RWPE1 (cell line): ENCODE measurements at places on chromosomes 3 and 15.

- no peak for DNase-seq
Observed at GRCh38 chr15:44595656-44596510, 58.9 kb downstream of the EIF3J start.

DNA sequence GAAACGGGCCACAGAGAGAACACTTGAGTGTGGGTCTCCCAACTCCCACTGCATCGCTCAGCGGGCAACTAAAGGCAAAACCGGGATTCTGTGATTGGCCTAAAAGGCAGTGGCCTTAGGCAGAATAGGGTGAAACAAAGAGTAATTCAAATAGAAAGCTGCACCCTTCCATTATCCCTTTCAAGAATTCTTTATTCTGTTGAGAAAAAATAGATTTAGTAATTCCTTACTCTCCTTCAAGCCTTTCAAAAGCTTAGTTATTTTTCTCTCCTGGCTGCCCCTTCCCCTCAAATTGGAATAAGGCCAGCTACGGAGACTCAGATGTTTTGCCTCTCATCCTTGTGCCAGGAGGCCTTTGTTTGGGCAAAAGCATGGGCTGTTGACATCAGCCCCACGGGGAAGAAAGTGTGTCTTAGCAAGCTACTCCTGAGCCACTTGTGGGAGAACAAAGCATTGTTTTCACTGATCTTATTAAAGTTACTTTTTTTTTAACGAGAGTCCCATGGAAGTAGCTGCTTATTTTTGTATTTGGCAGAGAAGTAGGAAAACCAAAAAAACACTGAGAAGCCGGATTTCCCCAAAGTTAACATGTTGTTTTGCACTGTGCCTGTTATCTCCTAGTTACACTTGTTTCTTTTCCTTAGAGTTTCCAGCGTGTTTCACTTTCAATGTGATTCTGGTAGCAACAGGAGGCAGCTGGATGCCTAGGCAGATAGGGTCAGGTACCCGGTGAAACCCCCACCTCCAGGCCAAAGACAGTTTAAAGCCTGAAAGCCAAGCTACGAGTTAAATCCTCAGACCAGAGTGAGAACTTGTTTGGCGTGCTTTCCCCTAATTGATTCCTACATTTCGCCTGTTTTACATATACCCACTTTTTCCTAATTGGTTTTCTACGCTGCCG, 2.2 kb downstream of the ST6GAL1 start:
- DNase-seq, result no peak

GRCh38 chr15:58017869-58018268, 47.6 kb downstream of the ALDH1A2 start:
- no peak for DNase-seq

DNA sequence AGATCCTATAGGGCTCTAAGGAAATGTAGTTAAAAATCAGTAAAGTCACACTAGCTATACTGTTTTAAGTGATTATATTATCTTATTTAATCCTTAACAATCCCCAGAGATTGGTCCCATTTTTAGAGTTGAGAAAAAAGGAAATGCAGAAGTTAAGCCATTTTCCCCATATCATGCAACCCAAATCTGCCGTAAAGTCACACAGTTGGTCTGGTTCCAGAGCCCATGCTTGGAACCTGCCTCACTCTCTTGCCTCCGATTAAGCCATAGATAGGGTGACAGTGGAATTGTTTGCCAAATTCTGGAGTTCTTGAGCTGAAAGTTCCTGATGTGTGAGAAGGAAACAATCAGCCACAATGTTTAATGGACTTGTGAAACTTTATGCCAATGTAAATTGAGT, 2.3 kb upstream of the P2RY13 start:
- no peak for DNase-seq

DNA sequence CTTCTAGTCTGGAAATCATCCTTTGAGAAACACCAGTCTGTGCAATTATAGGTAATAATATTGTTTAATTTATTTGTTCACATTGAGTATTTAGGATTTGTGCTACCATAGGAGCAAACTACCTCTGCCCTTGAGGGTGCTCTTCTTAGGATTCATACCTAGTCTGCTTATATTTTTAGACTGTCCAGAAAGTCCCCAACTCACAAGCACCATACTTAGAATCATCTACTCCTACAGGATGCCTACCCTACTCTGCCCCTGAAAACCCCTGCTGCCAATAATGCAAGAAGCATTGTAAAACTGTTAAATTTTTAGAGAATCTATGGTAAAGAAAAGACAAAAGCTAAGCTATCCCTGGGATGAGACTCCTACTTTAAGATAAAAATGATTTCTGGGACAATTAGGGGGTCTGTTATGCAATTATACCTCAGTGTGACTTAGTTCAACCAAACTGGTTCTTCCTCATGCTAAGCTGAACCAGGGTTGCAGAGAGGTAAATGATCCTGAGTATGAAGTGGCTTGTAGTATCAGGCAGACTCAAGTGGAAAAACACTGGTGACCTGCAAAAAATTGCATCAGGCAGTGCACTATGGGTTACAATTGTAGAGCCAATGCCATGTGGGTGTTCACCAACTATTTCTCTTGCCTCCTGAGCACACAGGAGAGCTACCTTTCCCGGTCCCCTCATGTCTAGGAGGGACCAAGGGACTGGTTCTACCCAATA, 133.3 kb downstream of the TNIK start:
- DNase-seq, result no peak

GRCh38 chr15:84749111-84749991, 959 bp downstream of the ZNF592 start:
- peak; percentile 18 for DNase-seq

DNA sequence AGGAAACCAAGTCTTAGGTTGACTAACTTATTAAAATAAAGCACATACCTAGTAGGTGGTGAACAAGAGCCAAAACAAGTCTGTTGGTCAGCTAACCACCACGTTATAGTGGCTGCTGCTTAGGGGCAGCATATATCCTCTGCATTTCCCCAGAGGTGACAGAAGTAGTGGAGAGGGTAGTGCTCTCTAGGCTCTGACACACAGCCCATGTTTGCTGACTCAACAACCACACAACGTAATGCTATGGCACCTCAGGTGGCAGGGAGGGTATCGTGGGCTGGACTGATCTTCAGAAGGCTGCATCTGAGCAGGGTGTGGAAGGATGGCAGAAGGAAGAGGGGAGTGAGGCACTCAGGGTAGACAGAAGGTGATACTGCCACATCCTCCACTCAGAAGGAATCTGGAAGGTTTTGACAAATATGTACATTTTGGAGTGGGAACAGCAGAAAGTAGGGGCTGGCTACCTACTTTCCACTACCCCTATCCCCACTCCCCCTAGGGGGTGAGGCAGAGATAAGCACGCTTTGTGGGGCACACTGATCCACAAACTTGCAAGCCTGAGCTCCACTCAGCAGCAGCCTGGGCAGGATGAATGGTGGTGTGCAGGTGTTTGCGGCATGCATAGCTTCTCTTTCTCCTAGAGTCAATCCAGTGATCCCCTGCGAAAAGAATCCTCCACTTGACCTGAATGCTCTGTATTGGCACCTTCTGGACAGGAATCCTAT, 178.1 kb downstream of the RORA start:
- no peak for DNase-seq
